ENCODE measurements at places on chromosomes 2 and 18.

DNA sequence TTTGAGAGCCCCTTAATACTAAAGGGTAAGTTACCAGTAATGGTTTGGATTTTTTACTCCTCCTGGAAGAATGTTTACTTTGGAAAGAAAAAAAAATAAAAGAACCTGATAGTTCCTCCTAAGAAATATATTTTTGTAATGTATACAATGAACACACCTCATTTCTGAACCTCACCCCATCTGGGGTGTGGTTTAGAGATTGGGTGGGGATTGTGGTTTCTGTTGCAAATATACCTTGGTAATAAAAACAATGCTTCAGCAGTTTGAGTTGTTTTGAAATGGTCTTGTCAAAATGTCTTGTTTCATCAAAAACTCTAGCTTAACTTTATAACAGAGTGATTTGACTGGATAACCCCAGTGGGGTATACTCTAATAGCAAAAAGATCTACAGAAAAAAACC is 448.9 kb upstream of the MEIS1 start:
- H3K4me3 ChIP-seq = no peak overlapping the region
- H3K4me1 ChIP-seq = no peaks in the 10 kb centered on the region
- DNase-seq = no peak
- no peak overlapping the region for H3K27ac ChIP-seq
- no peaks in the 10 kb centered on the region for H3K27me3 ChIP-seq

- peak; percentile 64 for DNase-seq
- no peaks in the 10 kb centered on the region for H3K27me3 ChIP-seq
- H3K36me3 ChIP-seq = peaks cover 59% of the 10 kb centered on the region
- H3K4me3 ChIP-seq = no peak overlapping the region
- no peak overlapping the region for H3K27ac ChIP-seq
- H3K4me1 ChIP-seq = peaks cover 6% of the 10 kb centered on the region
These were observed 58.0 kb upstream of the EML6 start for GRCh38 chr2:54665436-54665856.

- no peaks in the 10 kb centered on the region for H3K36me3 ChIP-seq
- no peak overlapping the region for H3K4me3 ChIP-seq
- no peaks in the 10 kb centered on the region for H3K27me3 ChIP-seq
- H3K4me1 ChIP-seq = no peaks in the 10 kb centered on the region
These were observed 49.9 kb upstream of the PNPT1 start for GRCh38 chr2:55743583-55743982.

GRCh38 chr18:59268127-59268720 is 5.0 kb downstream of the RAX start:
- H3K27me3 ChIP-seq = peaks cover 97% of the 10 kb centered on the region
- H3K27ac ChIP-seq = no peak overlapping the region
- H3K36me3 ChIP-seq = no peaks in the 10 kb centered on the region
- H3K4me3 ChIP-seq = no peak overlapping the region
- DNase-seq = no peak

DNA sequence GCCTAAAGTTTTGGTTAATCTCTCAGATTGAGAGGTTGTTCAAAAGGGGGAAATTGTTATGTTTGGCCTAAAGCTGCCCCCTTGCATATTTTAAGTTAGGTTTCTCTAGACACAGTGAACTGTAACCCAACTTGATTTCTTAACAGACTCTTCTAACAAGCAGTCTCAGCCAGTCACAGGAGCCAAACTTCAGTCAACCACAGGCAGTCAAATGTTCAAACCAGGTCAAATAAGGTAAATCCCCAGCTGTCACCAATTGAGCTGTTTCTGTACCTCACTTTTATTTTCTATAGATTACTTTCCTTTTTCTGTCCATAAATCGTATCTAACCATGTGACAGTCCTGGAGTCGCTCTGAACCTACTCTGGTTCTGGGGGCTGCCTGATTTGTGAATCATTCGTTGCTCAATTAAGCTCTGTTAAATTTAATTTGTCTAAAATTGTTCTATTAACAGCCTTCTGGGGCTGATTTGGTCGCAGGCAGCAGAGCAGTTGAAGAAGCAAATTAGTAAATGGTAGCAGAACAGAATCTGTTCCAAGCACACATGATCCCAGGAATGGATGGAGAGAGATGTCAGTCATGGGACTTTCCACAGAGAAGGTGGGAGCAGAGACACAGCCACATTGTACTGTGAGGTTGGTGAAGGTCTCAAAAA is 16.4 kb upstream of the NFU1 start:
- H3K36me3 ChIP-seq = no peaks in the 10 kb centered on the region
- no peak overlapping the region for H3K27ac ChIP-seq
- H3K4me3 ChIP-seq = no peak overlapping the region
- H3K27me3 ChIP-seq = no peaks in the 10 kb centered on the region
- no peak for DNase-seq
